NCI-H524 (cell line): ENCODE measurements at places on chromosomes 3 and 15.

GRCh38 chr3:104715972-104716371, 650.7 kb upstream of the ALCAM start:
- no peak for DNase-seq

- DNase-seq = no peak
Observed at GRCh38 chr3:44058022-44058867, 183.4 kb upstream of the TOPAZ1 start.

GRCh38 chr3:148957586-148957985, 33.8 kb upstream of the GYG1 start:
- peak; percentile 34 for DNase-seq

DNA sequence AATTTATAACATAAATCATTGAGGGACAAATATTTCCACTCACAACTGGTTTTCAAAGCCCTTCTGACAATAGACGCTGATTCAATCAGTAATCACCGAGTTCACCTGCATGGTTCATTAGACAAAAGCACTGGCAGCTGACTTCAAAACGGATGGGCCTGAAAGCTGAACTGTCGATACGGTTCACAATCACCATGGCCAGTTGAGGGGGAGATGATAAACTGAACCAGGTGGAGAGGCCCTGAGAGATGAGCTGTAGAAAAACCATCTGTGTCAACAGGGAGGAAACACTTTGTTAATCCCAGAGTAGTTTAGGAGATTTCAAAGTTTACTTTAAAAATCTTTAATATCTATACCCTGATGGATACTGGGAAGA, 75.0 kb downstream of the PEX5L start:
- DNase-seq = peak; percentile 91

DNA sequence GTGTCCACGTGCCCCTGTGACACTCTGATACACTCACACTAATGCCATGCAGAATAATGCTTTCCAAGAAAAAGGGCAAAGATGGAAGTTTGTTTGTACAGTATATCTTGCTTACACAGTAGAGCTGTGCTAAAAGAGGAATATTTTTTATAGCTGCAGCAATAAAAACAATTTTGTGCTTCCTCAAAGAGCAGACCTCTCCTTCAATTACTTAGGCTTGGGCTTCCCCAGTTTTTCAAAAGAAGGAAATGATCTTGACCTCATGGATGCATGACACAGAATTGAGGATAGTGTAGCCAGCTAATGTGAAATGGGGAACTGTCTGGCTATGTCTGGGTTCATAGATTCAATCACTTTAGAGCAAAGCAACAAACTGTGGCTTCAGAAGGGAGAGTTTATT, 137.4 kb downstream of the STT3B start:
- DNase-seq = no peak

GRCh38 chr3:128931046-128931445, 51.6 kb downstream of the ACAD9 start:
- DNase-seq = no peak
